ENCODE measurements at places on chromosomes 16 and 17.

DNA sequence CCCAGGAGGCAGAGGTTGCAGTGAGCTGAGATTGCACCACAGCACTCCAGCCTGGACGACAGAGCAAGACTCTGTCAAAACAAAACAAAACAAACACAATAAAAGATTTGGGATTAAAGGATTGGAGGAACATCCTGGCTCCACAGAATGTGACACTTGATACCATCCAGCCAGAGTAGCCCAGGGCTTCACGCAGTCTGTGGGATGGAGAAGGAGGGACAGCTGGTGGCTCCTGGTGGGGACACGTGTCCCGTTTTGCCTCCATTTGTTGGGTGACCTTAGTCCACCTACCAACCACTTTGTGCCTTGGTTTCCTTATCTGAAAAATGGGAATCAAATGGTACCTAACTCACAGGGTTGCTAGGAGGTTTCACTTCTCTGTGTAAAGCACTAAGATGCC lies 12.4 kb upstream of the CYB561 start:
- no peak for DNase-seq

- no peak for DNase-seq
Measured at GRCh38 chr17:39903158-39903884, 15.1 kb downstream of the GSDMB start.

- no peak for DNase-seq
Measured at GRCh38 chr17:2388683-2389055, 12.2 kb downstream of the MNT start.

DNA sequence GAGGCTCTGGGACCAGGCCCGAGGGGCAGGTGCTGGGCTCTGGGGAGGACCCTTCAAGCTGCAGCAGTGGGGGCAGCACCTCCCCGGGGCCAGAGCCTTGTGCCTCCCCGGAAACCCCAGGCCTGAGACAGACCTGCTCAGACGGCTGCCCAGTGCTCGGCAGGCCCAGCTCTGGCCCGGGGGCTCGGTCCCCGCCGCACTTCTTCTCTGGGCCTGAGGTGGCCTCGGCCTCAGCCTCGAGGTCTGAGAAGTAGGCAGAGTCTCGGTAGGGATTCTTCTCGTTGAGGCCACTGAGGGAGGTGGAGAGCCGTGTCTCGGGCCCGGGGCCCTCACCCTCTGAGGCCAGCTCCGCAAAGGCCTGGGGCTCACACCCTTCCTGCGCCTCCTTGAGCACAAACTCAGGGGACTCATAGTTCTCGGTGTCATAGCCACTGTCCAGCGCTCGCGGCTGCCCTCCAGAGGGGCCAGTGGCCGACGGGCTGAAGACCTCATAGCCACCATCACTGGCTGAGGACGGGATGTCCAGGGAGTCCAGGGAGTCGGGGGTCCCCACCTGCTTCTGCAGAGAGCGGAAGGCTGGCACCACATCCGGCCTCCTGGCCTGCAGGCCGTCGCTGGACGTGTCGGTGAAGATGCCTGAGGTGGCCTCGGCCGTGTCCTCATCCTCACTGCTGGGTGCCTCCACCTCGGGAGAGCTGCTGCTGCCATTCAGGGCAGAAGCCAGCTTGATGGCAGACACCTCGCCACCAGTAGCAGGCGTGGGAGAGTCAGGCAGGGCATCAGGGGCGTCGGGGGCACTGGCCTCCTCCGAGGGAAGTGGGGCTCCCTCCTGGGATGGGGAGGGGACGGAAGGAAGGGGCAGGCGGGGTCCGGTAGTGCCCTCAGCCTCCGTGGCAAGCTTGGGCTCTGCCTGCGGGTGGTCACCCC lies 44.3 kb upstream of the PVALEF start:
- no peak for DNase-seq

DNA sequence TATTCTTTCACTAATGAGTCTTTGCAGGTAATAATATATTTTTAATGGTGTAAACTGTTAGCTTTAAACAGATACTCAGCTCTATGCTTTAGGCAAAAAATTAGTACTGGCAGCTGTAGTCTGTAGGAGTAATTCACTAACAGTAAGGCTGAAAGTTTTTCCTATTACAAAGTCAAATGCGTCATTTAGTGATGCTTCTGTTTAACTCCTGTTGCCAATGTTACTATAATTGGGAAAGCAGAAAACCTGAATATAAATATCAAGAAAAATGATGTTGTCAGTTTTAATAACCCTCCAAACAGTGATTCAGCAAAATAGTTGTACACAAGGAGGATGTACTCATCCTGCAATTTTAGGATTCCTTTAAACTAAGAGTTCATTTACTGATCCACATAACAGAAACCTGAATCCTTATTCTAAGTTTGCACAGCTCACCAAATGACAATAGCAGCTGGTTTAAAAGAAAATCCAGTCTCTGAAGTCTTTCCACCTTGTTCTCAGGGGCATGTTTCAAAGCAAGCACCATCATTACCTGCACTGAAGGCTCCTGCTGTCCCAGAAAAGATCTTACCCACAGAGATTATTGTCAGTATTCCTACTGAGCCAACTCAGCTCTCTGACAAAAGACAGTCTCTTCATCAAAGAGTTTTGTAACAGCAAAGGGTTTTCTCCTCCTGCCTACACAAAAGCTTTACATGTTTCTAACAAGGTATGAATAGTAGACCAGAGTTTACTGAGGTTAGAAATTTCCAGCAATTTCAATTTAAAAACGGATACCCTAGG lies 4.2 kb downstream of the CDR2 start:
- DNase-seq = no peak

DNA sequence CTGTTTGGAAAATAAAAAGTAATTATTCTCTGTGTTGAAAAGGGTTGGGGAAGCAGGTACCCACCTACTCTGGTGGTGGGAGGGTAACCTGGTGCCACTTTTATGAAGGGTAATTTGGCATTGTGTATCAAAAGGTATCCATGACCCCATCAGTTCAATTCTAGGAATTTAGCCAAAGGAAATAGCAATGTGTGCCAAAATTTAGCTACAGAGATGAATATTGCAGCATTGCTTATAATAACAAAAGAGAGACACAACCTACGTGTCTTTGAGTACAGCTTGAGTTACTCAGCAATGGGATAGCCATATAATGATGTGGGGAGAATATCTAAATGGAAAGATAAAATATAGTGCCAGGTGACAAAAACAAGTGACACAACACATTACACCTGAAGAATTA lies 170.7 kb downstream of the NTN1 start:
- DNase-seq = no peak

DNA sequence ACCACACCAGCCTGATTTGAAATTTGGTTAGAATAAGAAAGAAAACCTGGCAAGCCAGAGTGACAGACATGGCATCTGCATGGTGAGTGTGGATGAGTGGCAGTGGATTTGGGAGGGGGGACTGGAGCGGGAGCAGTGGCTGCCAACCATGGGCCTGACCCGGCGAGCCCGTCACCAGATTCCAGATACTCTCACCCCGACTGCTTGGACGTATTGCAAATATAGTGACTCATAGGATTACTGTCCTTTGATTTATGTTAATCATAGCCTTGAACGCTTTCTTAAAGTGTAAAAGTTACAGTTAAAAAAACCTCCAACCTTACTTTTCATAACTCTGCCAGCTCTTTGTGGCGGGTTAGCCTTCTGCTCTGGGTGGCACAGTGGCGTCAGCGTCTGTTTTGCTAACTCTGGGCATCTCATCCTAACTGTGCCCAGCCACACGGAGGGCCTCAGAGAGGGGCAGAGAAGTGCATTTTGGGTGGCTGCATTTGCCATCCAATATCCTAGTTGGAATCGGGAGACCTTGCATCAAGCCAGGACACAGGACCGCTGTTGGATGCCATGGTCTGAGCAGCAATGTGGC lies 26.8 kb upstream of the FOXK2 start:
- no peak for DNase-seq
